Natural killer cell treated with Interleukin-12 subunit alpha and Interleukin-12 subunit beta and Interleukin-15 and Interleukin-18, amount 100 ng/mL, for 72 hours (primary cell): ENCODE measurements at places on chromosomes 7 and 10.

- no peak for DNase-seq
Measured at GRCh38 chr10:116444527-116445142, 17.0 kb downstream of the PNLIPRP3 start.

GRCh38 chr10:61140765-61141392 lies 196.9 kb upstream of the RHOBTB1 start:
- no peak for DNase-seq

DNA sequence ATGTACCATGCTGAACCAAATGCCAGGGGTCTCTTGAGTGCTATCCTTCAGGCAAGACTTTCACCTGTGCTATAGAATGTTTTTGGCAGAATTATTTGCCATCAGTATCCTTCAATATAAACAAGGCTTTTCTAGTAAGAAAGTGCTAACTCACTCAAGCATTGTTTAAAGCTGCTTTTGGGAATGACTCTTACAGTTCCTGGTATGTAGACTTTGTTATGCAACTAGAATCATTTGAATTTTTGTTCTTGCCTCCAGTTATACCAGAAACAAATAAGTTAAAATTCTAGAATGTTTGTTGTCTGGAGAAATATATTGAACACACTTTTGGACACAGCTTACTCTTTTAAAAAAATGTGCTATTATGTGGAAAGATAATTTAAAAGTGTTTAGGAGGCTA lies 39.5 kb upstream of the RTKN2 start:
- no peak for DNase-seq

DNA sequence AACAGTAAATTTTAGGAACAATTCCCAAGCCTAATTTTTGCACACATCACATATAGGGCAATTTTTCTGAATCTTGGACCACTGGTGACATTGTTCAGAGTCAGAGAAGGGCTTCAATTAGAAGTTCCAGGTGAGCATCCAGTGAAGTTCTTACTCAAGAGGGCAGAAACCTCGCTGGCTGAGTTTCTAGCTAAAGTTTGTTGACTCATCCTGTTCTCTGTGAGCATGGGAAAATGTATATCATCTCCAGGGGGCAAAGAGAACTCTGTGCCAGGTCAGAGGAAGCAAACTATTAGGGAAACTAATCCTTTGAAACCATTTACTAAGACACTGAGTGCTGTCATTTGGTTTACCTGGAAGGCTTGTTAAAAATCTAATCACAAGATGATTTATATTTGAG lies 695.6 kb upstream of the IGFBP3 start:
- no peak for DNase-seq

DNA sequence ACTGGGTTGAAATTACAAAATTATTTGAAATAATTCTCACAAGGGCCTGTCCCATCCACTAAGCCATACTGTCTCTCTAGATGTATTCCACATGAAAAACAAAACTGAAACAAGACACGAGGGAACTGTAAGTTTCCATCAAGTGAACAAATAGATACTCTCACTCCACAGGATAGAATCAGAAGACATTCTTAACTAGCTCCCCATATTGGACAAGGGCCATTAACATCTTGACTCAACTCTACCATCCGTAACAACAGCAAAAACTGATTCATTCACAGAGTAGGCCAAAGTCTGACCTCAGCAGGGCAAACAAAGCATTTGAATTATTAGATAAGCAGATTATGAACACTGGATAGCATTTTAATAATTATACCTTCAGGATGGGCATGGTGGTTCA lies 29.1 kb downstream of the UBE2H start:
- DNase-seq, result no peak

GRCh38 chr10:60575105-60575504 lies 185.4 kb upstream of the ANK3 start:
- DNase-seq, result no peak

DNA sequence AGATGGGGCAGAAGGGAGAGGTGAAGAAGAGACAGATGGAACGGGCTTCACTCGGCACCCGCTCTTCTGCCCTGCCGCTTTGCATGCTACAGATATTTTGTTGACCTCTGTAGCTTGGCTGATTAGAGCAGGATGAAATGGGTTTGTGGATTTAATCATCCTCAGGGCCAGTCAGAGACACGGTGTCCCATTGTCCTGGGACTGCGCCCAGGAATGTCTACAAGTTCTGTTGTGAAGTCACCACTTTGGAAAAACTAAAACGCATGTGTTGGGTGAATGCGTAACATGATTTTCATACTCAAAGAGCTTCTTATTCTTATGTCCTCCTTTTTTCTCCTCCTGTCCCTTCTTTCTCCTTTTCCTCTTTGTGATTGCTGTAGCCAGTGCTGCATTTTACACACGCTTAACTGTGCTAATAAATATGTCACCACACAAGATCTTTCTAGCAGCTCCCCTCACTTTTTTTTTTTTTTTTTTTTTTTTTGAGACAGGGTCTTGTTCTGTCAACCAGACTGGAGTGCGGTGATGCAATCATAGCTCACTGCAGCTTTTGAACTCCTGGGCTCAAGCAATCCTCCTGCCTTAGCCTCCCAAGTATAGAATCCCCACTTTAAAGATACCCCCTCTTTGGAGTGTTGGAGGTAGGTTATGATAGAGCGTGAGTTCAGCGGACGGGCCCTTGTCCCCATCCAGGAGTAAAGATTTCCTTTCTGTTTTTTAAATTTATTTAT lies 3.4 kb downstream of the CPA4 start:
- DNase-seq, result no peak

DNA sequence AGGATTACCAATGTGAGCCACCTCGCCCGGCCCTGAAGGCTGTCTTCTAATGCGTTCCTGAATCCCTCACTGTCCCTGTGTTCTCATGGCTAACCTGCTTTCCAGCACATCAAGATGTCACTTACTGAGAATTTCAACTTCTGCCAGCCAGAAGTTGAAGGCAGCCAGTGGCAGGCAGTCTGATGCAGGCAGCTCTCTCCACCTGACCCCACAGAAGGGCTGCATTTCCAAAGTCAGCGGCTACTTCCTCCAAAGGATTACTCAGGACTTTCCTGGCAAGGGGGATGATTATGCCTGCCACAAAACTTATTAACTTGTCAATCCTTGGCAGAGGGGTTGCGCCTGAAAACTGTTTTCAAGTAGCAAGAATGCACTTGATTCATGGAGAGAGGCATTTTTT lies 1219.4 kb downstream of the TYW1 start:
- no peak for DNase-seq

- no peak for DNase-seq
Measured at GRCh38 chr10:17624996-17625395, 7.8 kb upstream of the HACD1 start.
